Activated CD4-positive, alpha-beta T cell treated with anti-CD3 and anti-CD28 coated beads, Interleukin-2, amount 10 ng/mL, durations not matched to agents 7 days and 5 days (primary cell): ENCODE measurements at places on chromosomes 4 and X. TPM values are rescaled to one million over a fixed set of nuclear protein-coding genes. Genes with fewer than 3 reads are reported as not detected.

Gene PYURF
- 37.0 TPM for total RNA-seq

GRCh38 chr4:76457885-76458284 lies 22.9 kb downstream of the SHROOM3 start:
- DNase-seq: no peak
- H3K27me3 ChIP-seq: peaks cover 6% of the 10 kb centered on the region
- no peak overlapping the region for H3K27ac ChIP-seq
- H3K4me1 ChIP-seq: no peaks in the 10 kb centered on the region
- no peaks in the 10 kb centered on the region for H3K36me3 ChIP-seq

Gene ARHGAP36
- total RNA-seq: not detected

Gene KLB
- not detected for total RNA-seq

DNA sequence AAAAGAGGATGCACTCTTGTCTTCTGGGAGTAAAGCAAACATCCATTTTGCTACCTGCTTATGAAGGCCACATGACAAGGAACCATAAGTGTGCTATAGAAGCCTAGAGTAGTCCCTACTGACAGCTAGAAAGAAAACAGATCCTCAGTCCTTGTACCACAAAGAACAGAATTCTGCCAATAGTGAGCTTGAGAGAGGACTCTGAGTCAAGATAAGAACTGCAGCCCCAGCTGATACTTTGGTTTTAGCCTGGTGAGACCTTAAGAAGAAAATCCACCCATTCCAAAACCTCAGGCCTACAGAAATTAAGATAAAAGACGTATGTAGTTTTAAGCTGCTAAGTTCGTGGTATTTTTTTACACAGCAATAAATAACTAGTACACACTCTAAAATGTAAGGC lies 914.6 kb downstream of the PCDH19 start:
- H3K4me1 ChIP-seq: no peaks in the 10 kb centered on the region
- DNase-seq: no peak
- H3K27ac ChIP-seq: no peak overlapping the region
- no peaks in the 10 kb centered on the region for H3K36me3 ChIP-seq
- H3K4me3 ChIP-seq: no peak overlapping the region

DNA sequence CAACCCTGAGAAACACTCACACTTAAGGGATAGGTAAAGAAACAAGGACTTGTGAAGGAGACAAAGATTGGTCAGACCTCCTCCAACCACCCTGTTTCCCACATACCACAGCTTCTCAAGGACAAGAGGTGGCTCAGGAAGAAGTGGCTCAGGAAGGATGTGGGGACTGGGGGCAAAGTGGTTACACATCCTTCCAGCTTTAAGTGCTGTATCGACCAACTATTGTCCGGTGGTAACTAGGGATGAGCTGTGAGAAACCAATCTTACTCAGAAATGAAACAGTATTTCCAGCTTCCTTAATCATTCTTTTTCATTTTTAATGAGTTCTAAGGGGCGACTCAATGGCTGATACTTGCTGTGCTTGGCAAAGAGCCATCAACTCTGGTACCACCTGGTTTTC lies 8.5 kb upstream of the LHFPL1 start:
- H3K4me3 ChIP-seq: no peak overlapping the region
- no peak for DNase-seq
- H3K4me1 ChIP-seq: peaks cover 12% of the 10 kb centered on the region

- H3K27me3 ChIP-seq: no peaks in the 10 kb centered on the region
- H3K4me3 ChIP-seq: no peak overlapping the region
- no peak overlapping the region for H3K27ac ChIP-seq
- no peaks in the 10 kb centered on the region for H3K36me3 ChIP-seq
- DNase-seq: no peak
These were observed 21.8 kb downstream of the SPANXC start for GRCh38 chrX:141220342-141221008.

Gene HPGDS
- 0.15 TPM for total RNA-seq

DNA sequence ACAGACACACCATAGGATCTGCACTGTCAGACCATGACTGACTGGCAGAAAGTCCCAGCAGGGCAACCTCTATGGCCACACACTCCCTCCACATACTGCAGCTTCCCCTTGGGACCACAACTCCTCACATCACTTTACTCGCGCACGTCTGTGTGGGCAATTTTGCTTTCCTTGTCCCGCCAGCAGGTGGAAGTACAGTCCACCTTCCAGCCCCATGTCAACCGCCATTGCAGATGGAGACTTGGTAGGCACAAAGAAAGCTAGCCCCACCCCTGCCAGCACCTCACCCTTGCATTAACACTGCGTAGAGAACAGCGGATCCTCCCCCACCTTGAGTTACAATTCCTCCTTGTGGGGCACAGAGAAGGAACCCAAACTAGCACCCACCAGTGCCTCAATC lies 74.4 kb upstream of the NAP1L2 start:
- DNase-seq: no peak
- no peak overlapping the region for H3K27ac ChIP-seq
- H3K4me1 ChIP-seq: no peaks in the 10 kb centered on the region
- H3K4me3 ChIP-seq: no peak overlapping the region
- H3K36me3 ChIP-seq: no peaks in the 10 kb centered on the region

DNA sequence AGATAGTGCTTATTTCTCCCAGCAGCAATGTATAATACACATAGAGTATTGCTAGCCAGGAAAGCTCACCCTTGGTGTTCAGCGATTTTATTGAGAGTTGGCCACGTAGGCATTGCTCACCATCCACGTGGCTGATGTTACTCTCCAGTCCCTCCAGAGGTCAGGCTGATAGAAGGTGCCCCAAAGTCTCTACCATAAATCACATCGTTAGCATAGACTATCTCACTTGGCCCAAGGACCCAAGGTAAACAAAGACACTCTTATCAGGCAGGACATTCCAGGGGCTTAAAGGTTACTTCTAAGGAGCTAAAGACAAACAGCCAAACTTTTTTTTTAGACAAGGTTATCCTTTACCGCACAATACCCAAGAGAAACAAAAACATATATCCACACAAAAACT lies 30.3 kb upstream of the RGN start:
- no peak overlapping the region for H3K27ac ChIP-seq
- H3K4me1 ChIP-seq: no peaks in the 10 kb centered on the region
- H3K27me3 ChIP-seq: peaks cover 1% of the 10 kb centered on the region
- no peak for DNase-seq
- no peak overlapping the region for H3K4me3 ChIP-seq
